Trophoblast cell (in vitro differentiated cells and primary cell): ENCODE measurements at places on chromosomes 4 and X.

- H3K27me3 ChIP-seq: no peaks in the 10 kb centered on the region
- H3K4me3 ChIP-seq: no peak overlapping the region
- H3K36me3 ChIP-seq: no peaks in the 10 kb centered on the region
- peaks cover 3% of the 10 kb centered on the region for H3K4me1 ChIP-seq
- no peak overlapping the region for H3K27ac ChIP-seq
These were observed 16.9 kb downstream of the FNIP2 start for GRCh38 chr4:158785718-158786117.

DNA sequence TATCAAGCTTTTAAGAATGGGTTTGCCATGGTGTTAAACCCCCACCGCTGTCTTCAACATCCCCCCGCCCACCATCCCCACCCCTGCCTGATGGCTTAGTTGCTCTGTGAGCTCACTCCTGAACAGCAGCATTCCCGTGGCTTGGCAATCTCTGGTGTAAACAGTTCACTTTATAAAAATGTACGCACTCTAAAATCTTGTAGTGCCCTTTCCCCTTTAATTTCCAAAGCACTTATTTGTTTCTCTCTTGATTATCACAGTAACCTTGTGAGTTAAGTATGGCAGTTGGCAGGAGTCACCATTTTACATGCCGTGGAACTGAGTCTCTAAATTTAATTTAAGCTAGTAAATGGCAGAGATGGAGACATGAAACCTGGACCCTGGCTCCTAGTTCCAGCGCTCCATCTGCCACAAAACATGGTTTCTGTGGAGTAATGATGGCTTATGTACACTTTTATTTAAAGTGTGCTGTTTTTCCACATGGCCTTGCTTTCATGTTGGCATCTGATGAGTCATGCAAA, 123.1 kb downstream of the AFF1 start:
- no peak for DNase-seq
- H3K36me3 ChIP-seq: no peaks in the 10 kb centered on the region
- H3K4me1 ChIP-seq: peaks cover 7% of the 10 kb centered on the region
- no peak overlapping the region for H3K4me3 ChIP-seq
- H3K27me3 ChIP-seq: no peaks in the 10 kb centered on the region

- H3K27me3 ChIP-seq: no peaks in the 10 kb centered on the region
- peaks cover 10% of the 10 kb centered on the region for H3K36me3 ChIP-seq
- no peak overlapping the region for H3K4me3 ChIP-seq
These were observed 23.6 kb upstream of the HGFAC start for GRCh38 chr4:3418029-3418762.

GRCh38 chr4:2928242-2929176, 34.7 kb downstream of the NOP14 start:
- peaks cover 9% of the 10 kb centered on the region for H3K4me1 ChIP-seq
- H3K36me3 ChIP-seq: peaks cover 74% of the 10 kb centered on the region
- peak; percentile 52 for DNase-seq
- H3K27ac ChIP-seq: peak overlapping the region; percentile 28
- no peak overlapping the region for H3K4me3 ChIP-seq
- H3K27me3 ChIP-seq: no peaks in the 10 kb centered on the region

- no peaks in the 10 kb centered on the region for H3K4me1 ChIP-seq
- H3K27me3 ChIP-seq: no peaks in the 10 kb centered on the region
- no peak overlapping the region for H3K4me3 ChIP-seq
These were observed 50.6 kb downstream of the LGI2 start for GRCh38 chr4:24980064-24980690.

- no peak overlapping the region for H3K4me3 ChIP-seq
- no peaks in the 10 kb centered on the region for H3K27me3 ChIP-seq
- H3K27ac ChIP-seq: no peak overlapping the region
- DNase-seq: peak; percentile 35
These were observed 75.5 kb upstream of the SLC39A8 start for GRCh38 chr4:102420563-102421398.

GRCh38 chr4:150135134-150135772, 57.0 kb downstream of the DCLK2 start:
- H3K27me3 ChIP-seq: no peaks in the 10 kb centered on the region
- no peak overlapping the region for H3K4me3 ChIP-seq
- H3K36me3 ChIP-seq: no peaks in the 10 kb centered on the region
- H3K4me1 ChIP-seq: no peaks in the 10 kb centered on the region
- no peak for DNase-seq

DNA sequence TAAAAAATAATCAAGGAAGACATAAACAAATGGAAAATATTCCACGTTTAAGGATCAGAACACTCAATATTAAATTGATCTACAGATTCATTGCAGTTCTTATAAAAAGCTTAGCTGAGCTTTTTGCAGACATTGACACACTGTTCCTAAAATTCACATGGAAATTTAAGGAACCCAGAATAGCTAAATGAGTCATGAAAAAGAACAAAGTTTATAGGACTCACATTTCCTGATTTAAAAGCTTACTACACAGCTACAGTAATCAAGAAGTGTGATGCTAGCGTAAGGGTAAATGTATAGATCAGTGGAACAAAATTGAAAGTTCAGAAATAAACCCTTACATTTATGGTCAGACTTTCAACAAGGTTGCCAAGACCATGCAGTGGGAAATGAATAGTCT, 33.1 kb downstream of the NSUN7 start:
- H3K4me1 ChIP-seq: no peaks in the 10 kb centered on the region
- H3K27ac ChIP-seq: no peak overlapping the region
- H3K36me3 ChIP-seq: no peaks in the 10 kb centered on the region
- no peak overlapping the region for H3K4me3 ChIP-seq
- DNase-seq: no peak

DNA sequence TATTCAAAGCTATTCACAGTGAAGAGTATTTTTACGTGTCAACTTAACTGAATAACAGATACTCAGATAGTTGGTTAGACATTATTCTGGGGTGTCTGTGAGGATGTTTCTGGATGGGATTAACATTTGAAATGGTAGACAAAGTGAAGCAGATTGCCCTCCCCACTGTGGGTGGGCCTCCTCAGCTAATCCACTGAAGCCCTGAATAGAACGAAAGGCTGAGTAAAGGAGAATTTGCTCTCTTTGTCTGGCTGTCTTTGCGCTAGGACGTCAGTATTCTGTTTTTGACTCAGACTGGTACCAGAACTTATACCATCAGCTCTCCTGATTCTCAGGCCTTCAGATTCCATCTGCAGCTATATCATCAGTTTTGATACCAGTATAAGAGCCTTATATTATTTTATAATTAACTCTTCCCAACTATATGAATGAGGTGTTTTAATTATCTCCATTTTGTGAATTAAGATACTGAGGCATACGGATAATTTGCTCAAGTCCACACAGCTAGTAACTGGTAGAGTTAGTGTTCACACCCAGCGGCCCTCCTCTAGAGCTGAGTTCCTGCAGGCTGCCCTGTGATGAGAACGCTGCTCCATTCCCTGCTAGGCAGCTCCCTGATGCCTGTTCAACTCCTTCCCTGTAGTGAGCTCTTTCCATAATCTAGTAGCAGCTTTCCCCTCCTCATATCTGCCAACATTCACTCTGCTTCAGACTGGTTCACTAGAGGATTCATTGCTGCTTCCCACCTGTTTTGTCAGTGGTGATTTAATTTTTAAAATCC, 87.5 kb downstream of the RBM46 start:
- H3K36me3 ChIP-seq: no peaks in the 10 kb centered on the region
- H3K27me3 ChIP-seq: no peaks in the 10 kb centered on the region
- H3K27ac ChIP-seq: no peak overlapping the region
- H3K4me3 ChIP-seq: no peak overlapping the region
- no peak for DNase-seq

GRCh38 chr4:102809691-102810090, 17.7 kb downstream of the UBE2D3 start:
- H3K36me3 ChIP-seq: peaks cover 9% of the 10 kb centered on the region
- no peak for DNase-seq
- peaks cover 2% of the 10 kb centered on the region for H3K4me1 ChIP-seq
- H3K4me3 ChIP-seq: no peak overlapping the region

DNA sequence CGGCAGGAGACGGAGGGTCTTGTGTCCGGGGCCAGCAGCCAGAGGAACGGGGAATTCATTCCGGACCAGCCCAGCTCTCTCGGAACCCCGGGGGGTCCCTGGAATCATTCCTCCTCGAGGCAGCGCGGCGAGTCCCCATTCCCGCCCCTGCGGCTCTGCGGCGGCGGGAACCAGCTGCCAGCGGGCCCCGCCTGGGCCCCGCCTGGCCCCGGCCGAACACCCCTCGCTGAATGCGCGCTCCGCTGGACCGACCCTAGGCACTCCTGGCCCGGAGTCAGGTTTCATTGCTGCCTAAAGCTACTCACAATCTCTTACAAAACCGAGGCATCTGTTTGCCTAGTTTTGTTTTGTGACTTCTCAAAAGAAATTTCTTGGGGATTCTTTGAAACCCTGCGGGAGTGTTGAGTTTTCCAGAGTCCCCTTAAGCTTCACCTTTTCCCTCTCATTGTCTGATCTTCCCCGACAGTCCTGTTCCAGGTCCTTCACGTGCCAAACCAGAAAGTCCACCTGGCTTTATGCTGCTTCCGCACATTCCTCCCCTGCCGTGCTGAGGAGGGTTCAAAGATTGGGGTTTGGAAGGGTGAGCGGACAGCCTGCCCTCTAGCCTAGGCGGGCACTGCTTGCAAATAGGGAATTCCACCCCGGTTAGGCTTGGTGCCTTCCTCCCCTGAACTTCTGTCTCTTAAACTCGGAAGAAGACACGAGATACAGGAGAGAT, 789 bp downstream of the ARHGAP10 start:
- peak; percentile 76 for DNase-seq
- H3K4me3 ChIP-seq: peak overlapping the region; percentile 97
- H3K27me3 ChIP-seq: no peaks in the 10 kb centered on the region
- H3K27ac ChIP-seq: peak overlapping the region; percentile 89
- peaks cover 20% of the 10 kb centered on the region for H3K4me1 ChIP-seq
- no peaks in the 10 kb centered on the region for H3K36me3 ChIP-seq

- no peaks in the 10 kb centered on the region for H3K4me1 ChIP-seq
- peak; percentile 99 for DNase-seq
- no peaks in the 10 kb centered on the region for H3K27me3 ChIP-seq
- no peaks in the 10 kb centered on the region for H3K36me3 ChIP-seq
These were observed 192.5 kb upstream of the STK26 start for GRCh38 chrX:131830400-131831184.

- H3K36me3 ChIP-seq: no peaks in the 10 kb centered on the region
- H3K4me3 ChIP-seq: no peak overlapping the region
- H3K27me3 ChIP-seq: no peaks in the 10 kb centered on the region
- DNase-seq: no peak
- H3K27ac ChIP-seq: no peak overlapping the region
These were observed 17.1 kb downstream of the VSIG4 start for GRCh38 chrX:66022632-66023384.

- no peaks in the 10 kb centered on the region for H3K27me3 ChIP-seq
- H3K27ac ChIP-seq: no peak overlapping the region
- no peaks in the 10 kb centered on the region for H3K4me1 ChIP-seq
- no peak for DNase-seq
- no peak overlapping the region for H3K4me3 ChIP-seq
These were observed 1235.5 kb upstream of the TENM3 start for GRCh38 chr4:181007751-181008150.

GRCh38 chr4:189800545-189801088, 140.1 kb upstream of the FRG1 start:
- no peaks in the 10 kb centered on the region for H3K27me3 ChIP-seq
- H3K4me3 ChIP-seq: no peak overlapping the region
- no peak for DNase-seq
- no peaks in the 10 kb centered on the region for H3K4me1 ChIP-seq

DNA sequence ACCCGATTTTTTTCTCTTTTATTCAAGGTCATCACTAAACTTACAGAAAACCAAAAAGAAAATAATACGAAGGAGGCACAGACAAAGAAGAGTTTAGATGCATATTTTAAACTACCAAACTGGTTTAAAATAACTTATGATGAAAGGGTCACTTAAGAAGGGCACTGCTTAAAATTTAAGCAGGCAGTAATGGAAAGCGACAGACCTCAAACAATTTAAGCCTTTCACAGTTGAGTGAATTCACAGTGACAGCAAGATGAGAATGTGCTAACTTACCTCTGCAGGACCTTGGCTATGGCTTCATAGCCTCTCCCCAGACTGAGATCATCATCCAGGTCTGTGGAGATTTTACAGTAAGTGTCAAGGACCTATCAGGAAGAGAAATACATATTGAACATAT, 112.1 kb downstream of the TTC29 start:
- no peak for DNase-seq
- H3K4me3 ChIP-seq: no peak overlapping the region
- H3K27ac ChIP-seq: no peak overlapping the region

DNA sequence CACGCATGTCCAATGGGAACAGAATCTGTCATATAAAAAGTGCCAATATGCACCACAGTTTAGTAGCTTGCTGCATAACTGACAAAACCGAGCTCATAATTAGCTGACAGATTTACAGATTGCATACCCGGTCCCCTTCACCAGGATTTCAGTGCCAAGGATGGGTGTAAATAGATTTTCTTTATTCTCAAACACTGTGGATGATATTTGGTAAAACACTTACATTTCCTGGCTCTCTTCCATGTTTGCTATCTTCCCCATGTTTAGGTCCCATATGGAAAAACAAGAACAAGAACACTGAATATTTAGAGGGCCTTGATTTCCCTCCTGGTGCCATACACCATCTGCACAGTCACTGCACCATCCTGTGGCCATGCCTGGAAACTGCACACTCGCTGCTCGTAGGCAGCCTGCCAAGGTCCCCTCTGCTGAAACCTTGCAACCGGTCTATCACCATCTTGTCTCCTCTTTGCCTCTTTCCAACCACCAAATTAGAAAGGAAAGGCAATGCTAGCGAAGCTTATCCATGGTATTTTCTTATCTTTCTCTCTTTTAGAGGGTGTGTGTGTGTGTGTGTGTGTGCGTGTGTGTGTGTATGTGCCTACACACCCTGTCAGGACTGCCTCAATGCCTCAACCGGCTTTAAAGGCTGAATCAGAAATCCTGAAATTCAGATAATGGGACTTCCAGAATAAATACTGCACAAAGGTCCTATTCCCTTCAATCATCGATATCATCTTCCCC, 124.2 kb upstream of the MBNL3 start:
- H3K4me1 ChIP-seq: no peaks in the 10 kb centered on the region
- no peak overlapping the region for H3K27ac ChIP-seq
- peak; percentile 61 for DNase-seq

- H3K27me3 ChIP-seq: no peaks in the 10 kb centered on the region
- H3K27ac ChIP-seq: no peak overlapping the region
- H3K4me3 ChIP-seq: no peak overlapping the region
- no peaks in the 10 kb centered on the region for H3K4me1 ChIP-seq
- no peak for DNase-seq
These were observed 878.5 kb downstream of the PCDH7 start for GRCh38 chr4:31598639-31599038.

DNA sequence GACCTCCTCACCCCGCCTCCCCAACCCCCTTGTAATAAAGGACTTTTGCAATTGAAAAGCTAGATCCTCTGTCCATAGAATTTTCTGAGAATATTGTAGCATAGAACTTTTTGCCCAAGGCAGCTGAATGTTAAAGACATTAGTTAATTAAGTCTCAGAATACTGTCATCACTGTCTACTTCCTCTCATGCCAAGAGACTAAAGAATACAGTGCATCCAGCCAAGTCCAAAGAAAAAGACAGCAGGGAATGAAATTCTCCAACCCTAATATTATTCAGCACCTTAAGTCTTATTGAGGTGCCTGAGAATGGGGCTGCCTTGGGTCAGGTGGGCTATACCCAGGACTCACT, 313.3 kb upstream of the GATB start:
- no peak overlapping the region for H3K4me3 ChIP-seq
- H3K4me1 ChIP-seq: no peaks in the 10 kb centered on the region
- no peak for DNase-seq
- no peaks in the 10 kb centered on the region for H3K27me3 ChIP-seq
